ENCODE measurements at places on chromosomes 6 and 20.

DNA sequence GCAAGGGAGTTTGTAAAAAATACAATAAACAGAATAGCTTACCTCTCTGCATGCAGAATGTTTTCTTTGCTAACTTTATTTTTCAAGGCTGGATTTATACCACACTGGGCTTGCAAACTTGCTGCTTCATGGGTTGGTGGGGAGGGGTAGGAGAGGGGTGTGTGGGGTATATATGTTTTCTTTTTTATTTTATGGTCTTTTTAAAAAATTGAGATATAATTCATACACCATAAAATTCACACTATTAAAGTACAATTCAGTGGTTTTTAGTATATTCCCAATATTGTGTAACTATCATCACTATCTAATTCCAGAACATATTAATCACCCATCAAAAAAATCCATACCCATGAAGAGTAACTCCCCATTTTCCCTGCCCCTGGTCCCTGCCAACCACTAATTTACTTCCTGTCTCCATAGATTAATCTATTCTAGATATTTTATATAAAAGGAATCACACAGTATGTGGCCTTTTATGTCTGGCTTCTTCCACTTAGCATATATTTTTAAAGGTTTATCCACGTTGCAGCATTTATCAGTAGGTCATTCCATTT, 14.3 kb upstream of the TRPC4AP start:
- DNase-seq, result no peak

GRCh38 chr20:35363190-35363589, 48.6 kb downstream of the UQCC1 start:
- DNase-seq, result no peak

- DNase-seq, result no peak
Measured at GRCh38 chr6:147384737-147385710, 123.5 kb upstream of the SAMD5 start.

DNA sequence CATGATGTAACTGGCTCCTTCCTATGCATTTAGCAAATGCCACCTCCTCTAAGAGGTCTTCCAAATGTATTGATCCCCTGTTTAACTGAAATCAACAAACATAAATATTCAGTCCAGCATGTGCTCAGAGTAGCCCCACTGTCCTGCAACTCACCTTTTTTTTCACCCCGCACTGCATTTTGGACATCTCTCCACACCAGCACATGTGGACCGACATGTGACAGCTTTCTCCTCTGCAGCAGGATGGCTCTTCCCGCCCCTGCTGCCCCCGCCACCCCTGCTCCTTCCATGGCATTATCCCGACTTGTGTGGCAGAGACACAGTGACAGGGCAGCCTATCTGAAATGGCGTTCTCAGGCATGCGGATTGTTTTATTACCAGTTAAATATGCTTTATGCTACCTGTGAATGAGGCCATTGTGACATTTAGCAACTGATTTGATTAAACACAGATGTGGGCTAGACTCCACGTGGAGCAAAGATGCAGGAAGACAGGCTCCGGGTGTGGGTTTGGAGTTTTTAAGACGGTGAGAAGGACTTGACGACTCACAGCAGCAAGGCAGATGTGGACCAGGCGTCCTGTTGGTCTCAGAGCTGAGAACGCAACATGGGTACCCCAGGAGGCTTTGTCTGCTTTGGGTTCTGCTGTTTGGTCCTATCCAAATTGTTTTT, 161.2 kb downstream of the EYA2 start:
- no peak for DNase-seq

GRCh38 chr6:79544299-79544927, 7.2 kb upstream of the LCA5 start:
- no peak for DNase-seq

DNA sequence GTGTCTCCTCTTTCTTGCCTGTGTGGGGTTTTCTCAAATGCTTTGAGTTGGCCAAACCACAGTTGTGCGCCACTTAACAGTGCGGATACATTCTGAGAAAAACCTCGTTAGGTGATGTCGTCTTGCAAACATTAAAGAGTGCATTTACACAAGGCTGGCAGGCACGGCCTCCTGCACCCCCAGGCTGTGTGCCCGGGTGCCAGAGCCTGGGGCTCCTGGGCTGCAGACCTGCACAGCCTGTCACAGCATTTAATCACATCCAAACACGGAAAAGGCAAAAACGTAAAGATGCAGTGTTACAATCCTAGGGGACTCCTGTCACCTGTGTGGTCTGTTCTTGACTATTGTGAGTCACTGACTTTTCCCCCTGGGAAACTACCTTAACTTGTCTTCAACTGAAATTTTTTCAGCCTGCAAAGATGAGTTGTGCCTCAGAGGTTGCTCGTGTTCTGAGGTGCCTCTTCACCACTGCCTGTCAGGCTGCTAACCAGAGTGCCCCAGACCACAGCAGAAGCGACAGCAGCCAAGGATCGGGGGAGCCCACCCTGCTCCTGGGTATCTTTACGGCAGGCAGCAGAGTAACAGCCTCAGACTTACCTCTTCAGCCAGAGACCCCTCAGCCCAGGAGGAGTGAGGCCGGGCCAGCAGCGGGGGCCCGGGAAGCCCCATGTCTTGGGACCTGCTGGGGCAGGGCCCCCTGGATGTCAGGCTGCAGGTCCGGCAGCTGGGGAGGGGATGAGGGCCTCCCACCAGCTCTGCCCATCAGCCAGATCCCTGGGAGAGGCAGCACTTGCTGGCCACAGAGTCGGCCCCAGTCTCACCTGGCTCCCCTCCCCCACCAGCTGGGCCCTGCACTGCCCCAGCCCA, 683 bp upstream of the C20orf204 start:
- DNase-seq, result no peak

GRCh38 chr20:13778827-13779226, 5.9 kb downstream of the ESF1 start:
- DNase-seq, result no peak

DNA sequence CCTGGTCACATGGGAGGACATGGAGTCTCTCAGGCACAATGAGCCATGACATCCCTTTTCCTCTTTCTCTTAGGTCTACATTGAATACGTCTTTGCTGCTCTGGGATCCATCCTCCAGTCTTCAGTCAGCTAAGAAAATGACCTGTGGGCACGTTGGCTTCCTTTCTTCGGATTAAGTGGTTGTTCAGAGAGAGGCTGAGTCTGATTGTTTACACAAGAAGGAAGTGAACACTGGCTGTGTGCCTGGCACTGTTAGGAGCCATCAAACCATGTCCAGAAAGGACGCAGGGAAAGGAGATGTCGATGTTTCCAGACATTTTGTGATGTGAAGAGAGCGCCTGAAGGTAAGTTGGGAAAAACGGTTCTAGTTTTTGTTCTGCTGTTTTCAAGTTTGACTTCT, 309.9 kb upstream of the CDYL start:
- no peak for DNase-seq

DNA sequence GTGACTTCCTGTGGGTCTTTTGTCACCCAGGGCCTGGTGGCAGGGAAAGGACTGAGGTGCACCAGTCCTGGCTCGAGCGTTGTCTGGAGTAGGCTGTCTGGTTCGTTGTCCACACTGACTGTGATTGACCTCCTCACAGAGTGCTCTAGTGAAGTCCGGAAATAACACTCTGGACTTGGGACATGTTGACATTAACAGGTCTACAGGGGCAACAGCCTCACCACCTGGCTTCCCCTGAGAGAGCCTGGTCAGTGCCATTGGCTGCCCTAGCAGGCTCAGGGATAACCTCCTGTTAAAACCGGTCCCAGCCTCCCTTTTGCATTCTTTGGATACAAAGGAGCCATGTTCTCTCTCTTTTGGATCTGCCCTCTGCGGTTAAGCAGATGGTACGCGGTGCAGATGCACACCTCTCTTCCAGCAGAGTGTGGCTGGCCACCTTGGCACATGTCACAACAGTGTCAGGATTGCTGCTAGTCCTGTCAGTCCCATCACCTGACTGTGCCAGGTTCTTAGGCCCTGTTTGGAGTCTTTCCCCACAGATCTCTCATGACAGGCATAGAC, 46.2 kb downstream of the CDS2 start:
- DNase-seq, result no peak

DNA sequence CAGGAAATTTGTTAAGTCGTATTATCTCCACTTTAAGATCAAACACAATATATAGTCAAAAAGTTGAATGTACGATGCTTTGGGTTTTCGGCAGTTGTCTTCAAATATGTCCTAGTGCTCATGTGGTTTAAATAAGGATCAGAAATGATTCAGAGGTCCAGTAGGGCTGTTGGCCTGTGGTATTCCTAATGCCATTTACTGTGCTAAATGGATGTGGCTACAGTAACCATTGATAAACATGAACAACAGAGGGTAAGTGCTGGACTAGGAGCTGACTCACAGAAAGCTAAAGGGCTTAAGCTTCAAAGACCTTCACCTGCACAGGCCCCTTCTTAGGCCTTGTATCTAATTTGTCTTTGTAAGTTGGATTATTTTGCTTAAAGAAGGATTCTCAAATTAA, 80.5 kb upstream of the TPD52L1 start:
- DNase-seq, result no peak

DNA sequence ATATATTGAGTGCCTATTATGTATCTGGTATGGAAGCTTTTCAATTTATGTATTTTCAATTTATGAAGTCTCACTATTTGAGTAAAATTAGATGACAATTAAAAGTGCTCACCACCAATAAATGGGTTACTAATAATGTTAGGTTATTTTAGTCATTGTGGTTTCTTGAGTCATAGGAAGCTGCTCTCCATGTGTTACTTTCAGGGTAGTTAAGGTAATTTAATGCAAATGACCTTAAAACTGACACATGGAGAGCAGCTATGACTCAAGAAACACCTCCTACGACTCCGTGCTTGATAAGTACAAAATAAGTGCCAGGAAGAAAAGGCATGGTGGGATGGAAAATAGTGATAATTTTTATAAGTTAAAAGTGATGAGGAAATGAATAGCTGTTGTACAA, 16.5 kb upstream of the TINAG start:
- no peak for DNase-seq

DNA sequence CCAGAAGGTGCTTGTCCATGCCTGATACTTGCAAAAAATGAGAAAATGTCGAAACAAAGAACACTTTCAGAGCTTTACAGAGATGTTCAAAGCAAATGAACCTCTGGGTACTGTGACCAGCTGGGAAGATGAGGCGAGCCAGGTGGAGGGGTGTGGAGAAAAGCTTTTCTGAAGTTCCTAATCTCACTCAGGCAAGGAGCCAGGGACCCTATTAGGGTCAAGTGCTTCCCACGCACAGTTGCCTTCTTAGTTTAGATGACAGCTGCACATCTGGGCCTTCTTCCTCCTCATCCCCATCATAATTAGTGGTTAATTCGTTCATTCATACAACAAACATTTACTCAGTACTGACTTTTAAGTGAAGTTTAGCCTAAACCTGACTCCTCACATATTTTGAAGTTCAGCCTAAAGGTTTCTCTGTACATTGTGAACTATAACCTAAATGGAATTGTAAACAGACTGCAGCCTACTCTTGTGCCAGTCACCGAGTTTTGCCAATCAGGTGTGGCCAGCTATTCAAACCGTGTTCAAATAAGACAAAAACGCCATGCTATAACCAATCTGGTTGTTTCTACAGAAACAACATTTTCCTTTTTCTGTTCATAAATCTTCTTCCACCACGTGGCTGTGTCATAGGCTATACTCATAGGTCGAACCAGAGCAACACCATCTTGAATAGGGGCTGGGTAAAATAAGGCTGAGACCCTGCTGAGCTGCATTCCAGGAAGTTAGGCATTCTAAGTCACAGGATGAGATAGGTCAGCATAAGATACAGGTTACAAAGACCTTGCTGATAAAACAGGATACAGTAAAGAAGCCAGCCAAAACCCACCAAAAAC, 19.3 kb upstream of the AHCY start:
- DNase-seq, result no peak

GRCh38 chr6:25397406-25397805, 118.2 kb downstream of the CARMIL1 start:
- DNase-seq, result no peak

DNA sequence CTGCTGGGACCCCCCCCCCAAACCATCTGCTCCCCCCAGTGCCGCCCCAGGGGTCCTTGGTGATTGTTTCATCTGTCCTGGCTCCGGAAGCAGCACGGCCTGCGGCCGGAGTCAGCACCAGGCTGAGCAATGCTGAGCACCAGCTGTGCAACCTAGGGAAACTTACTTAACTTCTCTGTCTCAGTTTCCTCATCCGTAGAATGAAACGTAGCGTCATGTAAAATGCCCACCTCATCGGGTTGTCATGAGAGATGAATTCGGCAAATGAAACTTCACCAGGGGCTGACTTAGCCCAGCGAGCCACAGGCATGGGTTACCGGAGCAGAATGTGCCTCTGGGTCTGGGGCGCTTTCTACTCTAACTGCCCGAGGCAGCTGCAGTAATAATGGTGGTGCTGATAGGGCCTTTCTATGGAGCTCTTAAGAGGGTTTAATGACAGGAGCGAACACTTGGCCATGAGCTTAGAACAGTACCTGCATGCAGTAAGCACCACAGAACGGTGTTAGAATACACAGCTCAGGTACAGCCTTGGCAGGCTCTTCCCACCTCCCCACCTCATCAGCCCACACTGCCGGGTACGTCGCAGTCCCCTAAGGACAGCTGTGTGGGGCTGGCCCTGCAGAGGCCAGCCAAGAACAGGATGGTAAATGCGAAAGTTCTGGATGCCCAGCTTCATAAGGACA, 1.7 kb downstream of the THBS2 start:
- no peak for DNase-seq

DNA sequence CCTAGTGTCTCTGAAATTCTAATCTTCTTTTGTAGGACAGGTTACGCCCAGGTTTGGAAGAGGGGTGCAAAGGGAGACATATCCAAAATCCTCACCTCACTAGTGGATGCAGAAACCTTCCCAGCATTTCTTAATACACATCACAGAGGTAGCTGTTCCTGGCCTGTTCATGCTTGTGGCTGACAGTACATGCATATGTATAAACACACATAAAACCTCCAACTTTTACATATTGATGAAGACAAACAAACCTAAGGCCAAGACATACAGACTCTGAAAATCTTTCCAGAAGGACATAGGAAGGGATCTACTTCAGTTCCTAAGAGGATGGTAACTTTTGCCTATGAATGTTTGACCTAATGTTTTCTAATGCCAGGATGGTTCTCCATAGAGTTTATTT, 872.1 kb upstream of the FLRT3 start:
- DNase-seq, result no peak

Data from D721Med (cell line).